HL-60 (cell line): ENCODE measurements at places on chromosomes 7 and 10.
A peak's percentile ranks its signal among the peaks of the same experiment; 100 is the strongest.

GRCh38 chr10:111076191-111076681 lies 593 bp upstream of the ADRA2A start:
- peak; percentile 39 for DNase-seq

DNA sequence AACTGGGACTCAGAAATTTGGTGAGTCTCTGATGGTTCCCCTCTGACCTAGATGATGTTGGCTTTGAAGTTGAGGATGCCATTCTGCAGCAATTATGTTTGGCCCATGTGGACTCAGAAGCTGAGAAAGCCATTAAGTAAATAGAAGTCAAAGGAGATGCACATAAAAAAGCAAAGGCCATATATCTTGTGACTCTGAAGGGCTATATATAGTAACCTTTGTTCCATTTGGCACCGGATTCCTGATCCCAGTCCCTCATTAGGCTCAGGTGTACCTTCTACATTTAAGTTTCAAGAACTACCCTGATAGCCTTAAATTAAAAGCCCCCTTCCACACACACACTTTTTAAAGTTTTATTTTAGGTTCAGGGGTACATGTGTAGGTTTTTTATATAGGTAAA lies 50.0 kb upstream of the PDK4 start:
- no peak for DNase-seq

DNA sequence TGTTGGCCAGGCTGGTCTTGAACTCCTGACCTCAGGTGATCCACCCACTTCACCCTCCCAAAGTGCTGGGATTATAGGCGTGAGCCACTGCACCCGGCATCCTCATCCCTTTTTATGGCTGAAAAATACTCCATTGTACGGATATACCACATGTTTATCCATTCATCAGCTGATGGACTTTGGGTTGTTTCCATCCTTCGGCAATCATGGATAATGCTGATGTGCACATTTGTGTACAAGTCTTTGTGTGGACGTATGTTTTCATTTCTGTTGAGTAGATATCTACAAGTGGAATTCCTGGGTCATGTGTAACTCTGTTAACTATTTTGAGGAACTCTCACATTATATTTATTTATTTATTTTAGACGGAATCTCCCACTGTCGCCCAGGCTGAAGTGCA lies 5.7 kb upstream of the UCMA start:
- DNase-seq: no peak

GRCh38 chr7:151003572-151003971 lies 12.8 kb downstream of the NOS3 start:
- no peak for DNase-seq
